GM04503 (cell line): ENCODE measurements at places on chromosomes 3 and 15.
A peak's percentile ranks its signal among the peaks of the same experiment; 100 is the strongest.

DNA sequence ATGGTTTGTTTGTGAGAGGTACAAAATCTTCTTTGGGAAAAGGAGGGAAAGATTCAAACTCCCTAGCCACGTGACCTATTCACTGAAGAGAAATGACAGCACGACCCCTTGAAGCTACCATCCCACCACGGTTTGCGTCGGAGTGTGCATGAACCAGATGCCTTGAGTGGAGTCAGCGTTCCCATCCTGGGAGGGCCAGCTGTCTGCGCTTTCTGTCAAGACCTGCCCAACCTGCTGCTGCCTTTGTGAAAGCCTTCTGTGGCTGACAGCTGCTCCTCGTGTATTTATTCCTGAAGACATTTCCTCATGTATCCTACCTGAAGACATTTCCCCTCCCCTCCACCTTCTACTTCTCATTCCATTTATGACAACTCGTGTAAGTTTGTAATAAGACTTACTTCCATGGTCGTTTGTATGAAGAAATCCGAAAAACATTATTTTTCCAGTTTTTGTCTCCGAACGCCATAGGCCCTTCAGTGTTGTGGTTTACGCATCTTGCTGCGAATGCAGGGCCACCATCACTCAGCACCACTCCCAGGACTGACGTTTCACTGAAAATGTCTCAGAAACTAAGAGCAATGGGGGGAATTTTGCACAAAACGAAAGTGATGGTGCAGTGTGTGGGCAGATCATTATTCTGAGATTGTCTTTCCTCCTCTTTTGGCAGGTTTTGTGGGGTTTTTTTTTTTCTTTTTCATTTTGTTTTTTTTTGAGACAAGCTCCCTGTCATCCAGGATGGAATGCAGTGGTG is 18.9 kb downstream of the EBLN2 start:
- no peak for DNase-seq

DNA sequence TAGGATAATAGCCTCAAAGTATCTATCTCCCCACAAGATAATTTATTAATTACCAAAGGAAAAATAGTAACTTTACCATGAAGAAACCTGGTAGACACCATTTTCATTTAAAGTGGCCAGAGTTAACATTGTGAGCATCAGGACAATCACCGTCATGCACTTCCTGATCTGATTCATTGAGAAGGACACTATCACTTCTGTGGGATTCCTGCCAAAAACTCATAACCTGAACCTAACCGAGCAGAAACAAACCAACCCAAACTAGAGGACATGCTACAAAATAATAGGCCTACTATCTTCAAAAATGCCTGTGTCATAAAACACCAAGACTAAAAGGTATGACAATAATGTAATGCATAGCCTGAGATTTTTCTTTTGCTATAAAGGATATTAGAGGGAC is 39.0 kb downstream of the FSIP1 start:
- DNase-seq = no peak

- DNase-seq = peak; percentile 1
Observed at GRCh38 chr15:24956111-24956838, 1.5 kb downstream of the SNRPN start.

- no peak for DNase-seq
Observed at GRCh38 chr3:156492801-156493261, 62.1 kb downstream of the SSR3 start.

DNA sequence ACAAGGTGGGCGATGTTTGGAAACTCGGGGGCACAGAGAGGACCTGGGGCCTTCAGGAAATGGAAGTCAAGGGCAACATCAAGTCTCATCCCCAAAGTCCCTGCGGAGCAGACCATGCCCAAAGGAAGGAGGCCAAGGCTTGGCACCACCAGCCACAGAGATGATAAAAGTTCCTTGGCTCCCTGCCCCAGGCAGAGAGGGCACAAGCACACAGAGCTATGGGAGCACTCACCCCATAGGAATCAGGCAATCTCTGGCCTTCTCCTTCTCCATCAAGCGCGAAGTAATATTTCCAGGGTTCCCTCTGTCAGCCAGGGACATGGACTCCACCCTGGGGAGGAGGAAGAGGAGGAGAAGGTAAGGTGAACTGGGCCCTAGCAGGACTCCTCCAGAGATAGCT is 7.9 kb downstream of the ACAA1 start:
- DNase-seq = no peak

DNA sequence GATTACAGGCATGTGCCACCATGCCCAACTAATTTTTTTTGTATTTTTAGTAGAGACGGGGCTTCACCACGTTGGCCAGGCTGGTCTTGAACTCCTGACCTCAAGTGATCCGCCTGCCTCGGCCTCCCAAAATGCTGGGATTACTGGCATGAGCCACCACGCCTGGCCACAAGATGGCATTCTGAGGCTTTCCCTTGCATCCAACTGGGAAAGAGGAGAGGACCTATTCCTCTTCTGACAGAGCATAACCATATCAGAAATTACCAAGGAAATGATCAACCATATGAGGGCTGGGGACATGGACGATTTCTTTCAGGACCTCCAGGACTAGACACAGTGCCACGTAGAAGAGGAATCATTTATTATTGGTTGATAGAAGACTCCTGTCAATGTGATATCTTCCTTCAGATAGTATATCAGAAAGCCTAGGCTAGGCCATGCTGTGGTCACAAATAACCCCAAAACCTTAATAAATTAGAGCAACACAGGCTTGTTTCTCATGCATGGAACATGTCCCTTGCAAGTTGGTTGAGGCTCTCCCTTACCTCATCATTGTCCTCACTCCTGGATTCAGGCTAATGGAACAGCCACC is 372.3 kb upstream of the IL12A start:
- no peak for DNase-seq

DNA sequence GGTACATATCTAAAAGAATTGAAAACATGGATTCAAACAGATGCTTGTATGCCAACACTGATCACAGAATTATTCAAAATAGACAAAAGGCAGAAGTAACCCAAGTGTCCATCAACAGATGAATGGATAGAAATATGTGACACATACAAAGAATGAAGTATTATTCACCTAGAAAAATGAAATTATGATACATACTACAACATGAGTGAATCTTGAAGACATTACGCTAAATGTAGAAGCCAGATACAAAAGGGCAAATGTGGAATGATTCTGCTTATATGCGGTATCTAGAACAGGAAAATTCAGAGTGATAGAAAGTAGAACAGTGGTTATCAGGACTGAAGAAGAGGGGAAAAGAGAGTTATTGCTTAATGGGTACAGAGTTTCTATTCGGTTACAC is 26.2 kb upstream of the SLC12A8 start:
- DNase-seq = no peak
